Activated B cell treated with CpG ODN at 0.5 μM for 24 hours (primary cell): ENCODE measurements at places on chromosomes 5 and 9. TPM values are rescaled to one million over a fixed set of nuclear protein-coding genes. Genes with fewer than 3 reads are reported as not detected.

CDC14B gene
- total RNA-seq, result 1.3 and 2.5 TPM in 2 replicates

ADGRD2 gene
- not detected in 2 replicates for total RNA-seq

BHMT2 gene
- total RNA-seq, result not detected in 2 replicates

LIX1 gene
- not detected in 2 replicates for total RNA-seq

SPARC gene
- not detected in 2 replicates for total RNA-seq

DRD1 gene
- total RNA-seq, result not detected in 2 replicates

KIF2A gene
- total RNA-seq, result 42.6 and 45.9 TPM in 2 replicates

SLC34A1 gene
- not detected in 2 replicates for total RNA-seq

PCDHGA2 gene
- total RNA-seq, result 0.09 and 0.15 TPM in 2 replicates

LOX gene
- not detected in 2 replicates for total RNA-seq

FOXD4L4 gene
- total RNA-seq, result 0.29 and 0.39 TPM in 2 replicates

C6 gene
- total RNA-seq, result not detected in 2 replicates

LCN15 gene
- not detected in 2 replicates for total RNA-seq

OMD gene
- not detected in 2 replicates for total RNA-seq

TSSK1B gene
- total RNA-seq, result not detected in 2 replicates

APBA1 gene
- total RNA-seq, result not detected in 2 replicates

PCDHGB3 gene
- total RNA-seq, result 2.0 and 2.6 TPM in 2 replicates

G3BP1 gene
- total RNA-seq, result 227 and 239 TPM in 2 replicates

FCN2 gene
- not detected in 2 replicates for total RNA-seq

SLC31A2 gene
- 0.93 and 1.1 TPM in 2 replicates for total RNA-seq

SOHLH1 gene
- not detected in 2 replicates for total RNA-seq

SYK gene
- 222 and 237 TPM in 2 replicates for total RNA-seq

ALDOB gene
- total RNA-seq, result not detected in 2 replicates

NOXA1 gene
- total RNA-seq, result 2.6 and 3.9 TPM in 2 replicates

PROB1 gene
- 3.5 and 3.6 TPM in 2 replicates for total RNA-seq

SMIM32 gene
- not detected in 2 replicates for total RNA-seq

TAF11L5 gene
- total RNA-seq, result not detected in 2 replicates

TCF7 gene
- total RNA-seq, result 13.2 and 15.8 TPM in 2 replicates

EIF4E1B gene
- not detected in 2 replicates for total RNA-seq

IFNA21 gene
- not detected in 2 replicates for total RNA-seq

UBAP1 gene
- total RNA-seq, result 28.3 and 30.6 TPM in 2 replicates

NINJ1 gene
- 10.2 and 11.0 TPM in 2 replicates for total RNA-seq

UHRF2 gene
- total RNA-seq, result 81.1 and 114 TPM in 2 replicates

INSL6 gene
- not detected in 2 replicates for total RNA-seq

GRPEL2 gene
- 13.2 and 14.0 TPM in 2 replicates for total RNA-seq

PCDHA4 gene
- not detected in 2 replicates for total RNA-seq

FRRS1L gene
- total RNA-seq, result not detected in 2 replicates

ERCC8 gene
- total RNA-seq, result 10.7 and 11.2 TPM in 2 replicates

CDH18 gene
- not detected in 2 replicates for total RNA-seq

PCA3 gene
- total RNA-seq, result not detected in 2 replicates
